Fibroblast of upper back skin (primary cell): ENCODE measurements at places on chromosomes 12 and 14.
A peak's percentile ranks its signal among the peaks of the same experiment; 100 is the strongest.

GRCh38 chr12:4743046-4743445 is 22.8 kb downstream of the GALNT8 start:
- DNase-seq = no peak

- no peak for DNase-seq
These were observed 113.6 kb downstream of the ALX1 start for GRCh38 chr12:85393606-85394005.

DNA sequence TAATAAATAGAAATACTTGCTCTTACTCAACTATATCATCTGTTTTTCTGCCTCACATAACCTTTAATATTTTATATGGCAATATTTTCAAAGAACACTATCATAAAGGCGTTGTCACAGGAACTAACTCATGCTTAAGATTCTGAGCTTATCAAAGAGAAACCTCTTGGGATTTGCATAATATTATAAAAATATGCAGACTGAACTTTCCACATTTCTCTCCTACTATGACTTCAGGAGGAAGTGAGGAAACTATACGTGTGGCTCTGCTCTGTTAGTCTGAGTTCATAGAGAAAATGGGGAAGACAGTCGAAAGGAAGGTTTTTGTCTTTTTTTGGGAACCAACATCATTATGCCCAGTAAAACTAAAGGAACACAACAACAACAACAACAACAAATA is 124.7 kb downstream of the GARIN6 start:
- no peak for DNase-seq

DNA sequence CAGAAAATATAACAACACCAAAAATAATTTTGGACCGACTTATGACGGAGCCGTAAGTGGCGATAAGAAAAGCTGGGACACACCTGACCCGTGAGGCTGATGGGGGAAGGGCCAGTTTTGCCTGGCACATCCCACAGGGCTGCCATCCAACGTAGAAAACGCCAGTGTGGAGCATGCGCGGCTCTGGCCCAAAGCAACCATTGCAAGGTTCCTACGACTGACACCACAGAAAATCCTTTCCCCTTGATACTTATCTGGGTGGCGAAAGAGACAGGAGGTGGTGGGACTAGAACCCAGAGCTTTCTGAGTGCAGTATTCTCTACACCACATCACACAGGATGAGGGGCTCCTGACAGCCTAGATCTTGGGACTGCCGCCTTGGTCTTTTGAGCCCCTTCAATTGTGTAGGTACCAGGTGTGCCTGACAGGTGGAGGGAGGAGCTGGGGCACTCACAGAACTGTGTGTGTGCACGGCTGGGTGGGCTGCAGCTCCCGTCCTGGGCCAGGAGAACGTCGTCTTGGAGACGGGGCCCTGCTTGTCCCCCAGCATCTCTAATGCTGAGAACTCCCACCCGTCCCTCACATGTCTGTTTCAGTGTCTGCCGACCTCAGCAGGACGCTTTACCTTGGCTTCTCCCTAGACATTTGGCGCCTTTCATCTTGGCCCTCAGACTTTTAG is 17.4 kb upstream of the CACNA2D4 start:
- no peak for DNase-seq

DNA sequence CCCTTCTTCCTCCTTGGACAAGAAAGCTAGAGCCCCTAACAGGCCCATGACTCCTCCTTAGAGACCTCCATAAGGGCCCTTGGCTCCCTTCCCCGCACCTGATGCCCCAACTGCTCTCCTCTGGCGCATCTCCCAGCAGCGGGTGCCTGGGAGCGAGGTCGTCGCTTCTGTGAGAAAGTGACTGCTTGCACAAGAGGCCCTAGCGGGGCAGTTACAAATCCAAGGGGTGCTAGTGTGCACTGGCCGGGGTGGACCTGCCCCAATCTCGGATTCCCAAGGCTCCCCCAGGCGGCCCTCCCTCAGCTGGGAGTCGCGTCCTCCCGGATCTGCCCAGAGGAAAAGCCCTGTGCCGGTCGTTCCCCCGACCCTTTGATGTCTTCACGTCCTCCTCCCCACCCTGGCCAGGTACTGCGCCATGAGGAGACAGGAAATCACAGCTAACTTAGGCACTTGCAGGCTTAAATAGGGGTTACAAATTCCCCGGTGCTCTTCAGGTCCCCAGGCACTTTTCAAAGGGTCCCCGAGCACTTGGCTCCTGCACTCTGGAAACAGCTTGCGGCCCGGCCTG is 2.8 kb downstream of the NKX2-8 start:
- DNase-seq = no peak

- DNase-seq = peak; percentile 2
These were observed 201.9 kb upstream of the DIO3 start for GRCh38 chr14:101359221-101360053.

DNA sequence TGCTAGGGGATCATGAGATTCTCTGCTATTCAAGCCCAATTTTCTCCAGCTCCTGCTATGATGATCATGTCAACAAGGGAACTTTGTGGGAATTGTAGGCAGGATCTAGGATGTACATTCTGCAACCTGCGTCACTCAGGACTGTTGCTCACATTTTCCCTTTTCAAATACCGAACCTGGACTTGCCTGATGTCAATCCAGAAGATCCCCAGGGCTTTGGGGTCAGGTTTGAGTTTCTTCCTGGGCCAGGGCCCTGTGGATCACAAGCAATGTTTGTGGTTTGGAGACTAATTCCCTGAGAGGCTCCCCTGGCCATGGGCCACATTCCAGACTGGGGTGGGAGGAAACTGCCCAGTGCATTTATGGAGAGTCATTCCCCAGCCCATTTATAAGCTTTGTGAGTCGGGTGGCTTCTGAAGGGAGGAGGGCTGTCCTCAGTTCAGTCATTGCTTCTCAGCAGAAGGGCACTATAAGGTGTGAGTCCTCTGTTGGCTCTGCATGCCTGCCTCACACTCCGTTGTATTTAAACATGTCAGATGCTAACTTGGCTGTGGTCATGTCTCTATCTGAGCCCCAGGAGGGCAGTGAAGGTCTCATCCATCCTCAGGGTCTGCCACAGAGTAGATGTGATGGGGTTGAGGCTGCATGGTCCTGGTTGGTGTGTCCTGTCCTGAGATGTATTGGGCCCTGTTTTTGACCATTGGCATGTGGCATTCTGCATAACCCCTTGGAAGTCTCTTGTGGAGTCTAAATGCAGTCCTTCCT is 6.5 kb downstream of the KRT86 start:
- peak; percentile 99 for DNase-seq

- no peak for DNase-seq
These were observed 30.6 kb downstream of the RIN3 start for GRCh38 chr14:92544051-92544720.

DNA sequence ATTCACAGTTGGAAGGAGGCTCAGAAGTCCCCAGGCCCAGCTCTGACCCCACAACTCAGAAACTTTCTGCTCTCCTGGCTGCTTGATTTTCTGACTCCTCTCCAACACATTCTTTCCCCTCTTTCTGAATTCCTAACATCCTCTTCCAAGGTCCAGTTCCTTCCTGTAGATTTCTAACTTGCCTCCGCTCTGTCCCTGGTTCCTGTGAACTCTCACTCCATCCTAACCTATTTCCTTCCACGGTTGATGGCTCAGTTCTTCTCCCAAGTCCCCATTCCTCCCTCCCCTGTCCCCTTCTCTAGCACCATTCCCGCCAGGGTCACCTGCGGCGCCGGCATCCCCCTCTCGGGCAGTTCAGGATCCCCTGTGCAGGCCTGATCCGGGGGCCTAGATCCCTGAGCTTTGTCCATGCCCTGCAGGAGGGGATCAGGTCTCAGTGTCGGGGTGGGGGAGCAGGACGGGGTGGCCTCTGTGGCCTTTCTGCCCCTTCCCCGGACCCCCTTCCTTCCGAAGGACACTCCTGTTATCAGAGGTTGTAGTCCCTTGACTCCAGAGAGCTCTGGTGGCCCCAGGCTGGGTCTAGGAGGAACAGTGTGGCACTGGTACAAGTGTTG is 6.0 kb upstream of the SLC22A17 start:
- no peak for DNase-seq

DNA sequence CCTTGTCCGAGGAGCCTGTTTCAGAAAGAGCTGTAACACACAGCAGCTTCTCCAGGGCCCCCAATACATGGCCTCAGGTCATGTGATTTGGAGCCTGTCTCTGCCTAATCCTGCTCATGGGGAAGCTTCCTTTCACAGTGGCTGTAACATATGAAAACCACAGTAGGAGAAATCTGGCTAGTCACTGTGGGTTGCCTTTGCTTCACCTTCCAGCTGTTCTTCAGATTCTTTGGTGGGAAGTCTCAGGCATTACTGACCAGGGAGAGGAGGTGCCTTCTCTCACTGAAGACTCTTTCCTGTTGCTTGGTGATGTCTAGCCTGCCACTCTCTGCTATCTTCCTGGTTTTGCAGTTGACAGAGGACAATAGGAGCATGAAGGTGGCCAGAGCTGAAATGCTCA is 350.6 kb downstream of the DPF3 start:
- peak; percentile 23 for DNase-seq

- DNase-seq = no peak
These were observed 25.2 kb downstream of the SYNE2 start for GRCh38 chr14:63878052-63878451.

GRCh38 chr12:4265280-4265679 is 8.3 kb upstream of the CCND2 start:
- peak; percentile 31 for DNase-seq

DNA sequence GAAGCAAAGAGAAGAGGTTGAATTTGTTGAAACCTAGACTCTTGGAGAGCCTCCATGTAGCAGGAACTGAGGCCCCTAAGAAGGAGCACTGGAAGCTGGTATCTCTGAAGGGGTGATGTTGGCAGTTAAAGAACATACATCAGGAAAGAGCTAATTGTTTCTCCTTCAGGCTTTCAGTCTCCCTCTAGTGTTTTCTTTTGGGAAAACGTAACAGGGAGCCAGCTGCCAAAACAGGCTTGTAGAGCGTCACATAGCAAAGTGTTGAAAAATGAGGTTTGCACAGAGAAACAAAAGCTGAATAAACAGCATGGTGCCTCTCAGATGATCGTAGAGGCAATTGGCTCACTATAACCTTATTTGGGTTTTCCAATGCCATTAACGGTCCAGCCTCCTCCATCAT is 46.9 kb upstream of the CAND1 start:
- DNase-seq = peak; percentile 6

GRCh38 chr12:62517887-62518286 is 51.3 kb downstream of the MON2 start:
- no peak for DNase-seq

DNA sequence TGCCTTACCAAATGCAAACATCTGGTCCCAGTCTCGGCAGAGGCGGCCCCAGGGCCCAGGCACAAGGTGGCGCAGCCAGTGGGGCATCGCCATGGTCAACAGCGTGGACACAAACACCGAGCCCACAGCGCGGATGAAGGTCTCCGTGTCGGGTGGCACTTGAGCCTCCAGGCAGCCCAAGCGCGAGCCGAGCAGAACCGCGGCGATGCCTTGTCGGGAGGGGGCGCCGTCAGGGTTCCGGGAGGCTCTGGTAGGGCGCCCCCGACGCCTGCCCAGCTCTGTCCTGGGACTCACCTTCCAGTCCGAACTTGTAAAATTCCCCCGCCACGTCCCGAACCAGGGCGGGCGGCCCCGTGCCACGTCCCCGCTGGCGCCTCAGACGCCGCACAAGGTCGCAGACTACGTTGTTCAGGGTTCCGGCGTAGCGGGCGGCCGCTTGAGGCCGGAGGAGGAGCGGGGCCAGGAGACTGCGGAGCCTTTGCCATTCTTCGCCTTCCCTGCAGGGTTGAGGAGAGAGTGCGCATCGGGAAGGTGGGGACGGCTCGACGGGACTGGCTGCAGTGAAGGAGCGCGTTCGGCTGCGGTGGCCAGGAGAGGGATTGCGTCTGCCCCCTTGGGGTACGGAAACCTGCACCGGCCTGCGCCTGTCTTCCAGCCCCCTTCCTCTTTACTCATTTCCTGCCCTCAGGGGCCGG is 1.7 kb downstream of the CYP27B1 start:
- peak; percentile 17 for DNase-seq
